ENCODE measurements at places on chromosomes 1 and 21. TPM values are rescaled to one million over a fixed set of nuclear protein-coding genes. Genes with fewer than 3 reads are reported as not detected.

TXLNA gene
- 12.3 TPM for polyA plus RNA-seq

F5 gene
- 14.5 TPM for polyA plus RNA-seq

PLA2G2F gene
- polyA plus RNA-seq = not detected

PPCS gene
- polyA plus RNA-seq = 182 TPM

C1orf210 gene
- not detected for polyA plus RNA-seq

SUSD4 gene
- 0.34 TPM for polyA plus RNA-seq

SEC16B gene
- polyA plus RNA-seq = 0.10 TPM

RHD gene
- 0.53 TPM for polyA plus RNA-seq

LCE6A gene
- not detected for polyA plus RNA-seq

GRCh38 chr21:35528116-35529042, 479.3 kb upstream of the RUNX1 start:
- H3K27ac ChIP-seq = peak overlapping the region; percentile 89
- peak; percentile 50 for DNase-seq
- no peaks in the 10 kb centered on the region for H3K36me3 ChIP-seq

DNA sequence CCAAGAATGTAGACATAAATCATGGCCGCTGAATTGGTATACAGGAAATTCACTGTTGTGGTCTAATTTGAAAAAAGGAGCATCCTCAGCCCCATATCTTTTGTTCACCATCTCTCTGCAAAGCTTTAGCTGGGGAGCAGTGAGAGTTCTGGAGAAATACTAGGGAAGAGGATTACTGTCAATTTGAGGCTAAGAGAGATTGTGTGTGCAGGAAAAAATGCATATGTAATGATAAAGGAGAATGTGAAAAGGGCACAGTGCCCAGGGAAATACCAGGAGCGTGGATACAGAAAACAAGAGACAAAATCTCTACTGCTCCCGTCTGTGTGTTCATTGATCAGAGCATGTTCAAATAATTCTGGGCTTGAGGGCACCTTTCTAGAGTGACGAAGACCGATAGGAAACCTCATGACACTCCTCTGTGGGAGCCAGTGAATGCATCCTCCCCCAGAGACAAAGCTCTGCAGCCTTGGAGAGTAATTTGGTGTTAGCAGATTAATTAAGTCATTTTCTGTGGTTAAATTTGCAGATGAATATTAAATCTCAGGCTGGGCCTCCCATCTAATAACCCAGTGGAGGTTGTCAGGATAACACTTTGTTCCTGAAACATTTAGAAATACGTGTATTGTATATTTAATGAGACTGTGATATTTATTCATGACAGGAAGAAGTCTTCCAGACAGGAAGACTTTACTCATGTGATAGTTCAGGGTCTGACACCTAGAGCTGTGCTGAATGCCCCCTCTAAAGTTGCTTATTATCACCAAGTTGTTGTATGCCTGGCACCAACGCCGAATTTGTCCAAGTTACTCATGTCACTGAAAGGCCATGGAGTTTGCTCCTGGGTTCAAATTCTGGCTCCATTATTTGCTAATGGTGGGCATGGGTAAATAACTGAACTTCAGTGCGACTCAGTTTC, 287.3 kb upstream of the SGIP1 start:
- H3K4me1 ChIP-seq = peaks cover 16% of the 10 kb centered on the region
- no peaks in the 10 kb centered on the region for H3K27me3 ChIP-seq
- no peaks in the 10 kb centered on the region for H3K36me3 ChIP-seq
- DNase-seq = no peak
- no peak overlapping the region for H3K4me3 ChIP-seq

DNA sequence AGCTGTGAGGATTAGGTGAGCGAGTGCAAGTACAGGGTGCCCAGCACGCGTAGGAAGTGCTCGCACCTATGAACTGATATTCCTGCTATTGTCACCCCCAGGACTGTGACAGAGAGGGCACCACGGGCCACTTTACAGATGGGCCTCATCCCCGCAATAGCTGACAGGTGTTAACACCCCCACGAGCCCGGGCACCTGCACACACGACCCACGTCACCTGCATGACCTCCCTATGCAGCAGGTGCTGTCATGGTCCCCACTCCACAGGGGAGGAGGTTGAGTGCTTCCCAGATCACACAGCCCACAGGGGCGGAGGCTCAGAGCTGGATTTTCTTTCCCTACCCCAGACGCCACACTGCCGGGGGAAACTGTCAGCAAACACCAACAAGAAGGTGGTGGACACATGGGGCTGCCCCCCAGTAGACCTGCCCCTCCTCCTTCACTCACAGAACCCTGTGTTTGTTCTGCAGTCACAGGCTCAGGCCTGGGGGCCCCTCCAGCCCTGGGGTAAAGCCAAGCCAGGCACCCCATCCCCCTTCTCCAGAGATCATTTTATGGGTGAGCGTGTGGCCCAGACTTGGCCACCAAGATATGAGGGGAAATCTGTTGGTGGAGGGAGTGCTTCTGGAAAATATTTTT, 465.5 kb downstream of the MATN1 start:
- no peak overlapping the region for H3K4me3 ChIP-seq
- DNase-seq = no peak
- no peak overlapping the region for H3K27ac ChIP-seq
- H3K4me1 ChIP-seq = no peaks in the 10 kb centered on the region
- H3K36me3 ChIP-seq = no peaks in the 10 kb centered on the region
- no peaks in the 10 kb centered on the region for H3K27me3 ChIP-seq

- peak; percentile 54 for DNase-seq
- no peak overlapping the region for H3K27ac ChIP-seq
- no peak overlapping the region for H3K4me3 ChIP-seq
- H3K36me3 ChIP-seq = no peaks in the 10 kb centered on the region
Measured at GRCh38 chr1:116987256-116987555, 14.4 kb upstream of the CD101 start.

- peaks cover 38% of the 10 kb centered on the region for H3K4me1 ChIP-seq
- H3K4me3 ChIP-seq = no peak overlapping the region
- H3K27ac ChIP-seq = no peak overlapping the region
- DNase-seq = peak; percentile 23
Measured at GRCh38 chr1:168466714-168467131, 77.1 kb downstream of the XCL2 start.

GRCh38 chr1:9400425-9401079, 107.9 kb downstream of the SPSB1 start:
- no peak overlapping the region for H3K4me3 ChIP-seq
- H3K27me3 ChIP-seq = no peaks in the 10 kb centered on the region
- no peaks in the 10 kb centered on the region for H3K4me1 ChIP-seq

DNA sequence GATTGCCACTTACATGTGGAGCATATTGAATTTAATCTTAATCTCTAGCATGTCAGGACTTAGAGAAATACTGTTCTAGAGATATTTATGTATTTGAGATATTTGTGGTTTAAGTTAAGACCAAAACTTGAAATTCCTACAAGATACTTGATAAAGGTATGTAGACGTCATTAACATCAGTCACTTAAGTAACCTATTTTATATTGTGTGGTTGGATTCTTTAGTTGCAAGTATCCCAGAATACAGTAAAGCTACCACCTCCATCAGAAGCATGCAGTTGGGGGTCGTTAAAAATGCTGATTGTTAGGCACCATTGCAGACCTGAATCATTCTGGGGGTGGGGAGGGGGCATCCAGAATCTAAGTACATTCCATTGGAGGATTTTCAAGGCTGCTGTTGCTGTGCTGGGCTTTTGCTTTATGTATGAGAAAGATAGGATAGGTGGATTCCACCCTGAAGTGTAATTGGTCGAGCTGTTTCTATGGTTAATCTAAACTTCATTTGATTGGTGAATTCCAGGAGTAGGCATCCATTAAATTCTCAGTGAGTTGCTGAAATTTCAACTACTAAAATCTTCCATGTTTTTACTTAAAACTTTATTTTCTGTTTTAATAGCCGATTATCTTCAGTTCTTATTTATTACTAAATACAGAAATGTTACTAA, 4.0 kb downstream of the H3-3A start:
- no peaks in the 10 kb centered on the region for H3K27me3 ChIP-seq
- no peak for DNase-seq
- no peak overlapping the region for H3K27ac ChIP-seq

DNA sequence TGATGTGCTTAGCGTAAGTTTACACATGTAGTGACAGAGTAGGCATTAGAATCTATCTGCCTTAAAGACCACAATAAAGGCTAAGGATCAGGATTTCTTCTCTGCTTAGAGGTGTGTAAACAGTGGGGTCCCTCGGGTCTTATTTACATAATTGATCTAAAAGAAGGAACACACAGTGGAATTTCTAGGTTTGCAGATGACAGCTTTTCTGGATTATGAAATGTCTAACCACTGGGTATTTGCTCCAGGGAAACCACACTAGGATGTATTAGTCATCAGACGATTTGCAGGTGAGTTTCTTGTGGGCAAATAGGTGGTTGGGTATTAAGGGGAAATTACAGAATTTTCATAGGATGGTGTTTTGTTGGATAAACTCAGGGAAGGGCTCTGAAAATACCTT, 5.8 kb downstream of the LRRC8D start:
- no peak overlapping the region for H3K4me3 ChIP-seq
- H3K27ac ChIP-seq = no peak overlapping the region
- no peaks in the 10 kb centered on the region for H3K27me3 ChIP-seq
- H3K36me3 ChIP-seq = peaks cover 3% of the 10 kb centered on the region
- H3K4me1 ChIP-seq = peaks cover 74% of the 10 kb centered on the region

GRCh38 chr1:164380893-164381292, 178.1 kb upstream of the PBX1 start:
- no peaks in the 10 kb centered on the region for H3K36me3 ChIP-seq
- H3K27me3 ChIP-seq = no peaks in the 10 kb centered on the region

- no peak for DNase-seq
- no peak overlapping the region for H3K27ac ChIP-seq
- no peak overlapping the region for H3K4me3 ChIP-seq
- H3K36me3 ChIP-seq = no peaks in the 10 kb centered on the region
- H3K4me1 ChIP-seq = peaks cover 22% of the 10 kb centered on the region
Measured at GRCh38 chr21:43783098-43783700, 6.2 kb upstream of the RRP1 start.

- DNase-seq = no peak
- peaks cover 23% of the 10 kb centered on the region for H3K4me1 ChIP-seq
- H3K27me3 ChIP-seq = peaks cover 26% of the 10 kb centered on the region
Measured at GRCh38 chr21:38329162-38329561, 72.4 kb downstream of the KCNJ15 start.

- no peak overlapping the region for H3K4me3 ChIP-seq
- no peak overlapping the region for H3K27ac ChIP-seq
- no peak for DNase-seq
Measured at GRCh38 chr1:47618830-47619229, 181.0 kb downstream of the FOXD2 start.

- no peaks in the 10 kb centered on the region for H3K4me1 ChIP-seq
- no peak overlapping the region for H3K27ac ChIP-seq
- no peaks in the 10 kb centered on the region for H3K36me3 ChIP-seq
- no peak overlapping the region for H3K4me3 ChIP-seq
- H3K27me3 ChIP-seq = no peaks in the 10 kb centered on the region
- no peak for DNase-seq
Measured at GRCh38 chr21:25188677-25189079, 418.6 kb downstream of the MRPL39 start.

DNA sequence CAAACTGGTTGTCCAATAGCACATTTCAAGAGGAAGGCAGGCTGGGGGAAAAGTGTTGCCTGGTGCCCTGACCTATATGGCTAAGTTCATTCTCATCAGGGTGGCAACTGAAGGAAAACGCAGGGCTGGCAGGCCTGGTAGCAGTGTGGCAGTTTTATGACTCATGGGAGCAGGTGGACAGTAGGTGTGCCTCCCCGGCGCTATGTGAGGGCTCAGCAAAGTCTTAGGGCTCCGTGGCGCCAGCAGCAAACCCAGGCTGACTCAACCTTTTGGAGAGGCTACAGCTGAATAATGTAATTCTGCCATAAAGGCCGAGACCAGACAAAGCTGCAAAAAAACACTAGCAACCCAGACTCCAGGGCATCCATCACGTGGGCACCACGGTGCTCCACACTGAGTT, 23.6 kb downstream of the GADD45A start:
- DNase-seq = no peak
- H3K27ac ChIP-seq = no peak overlapping the region
- H3K27me3 ChIP-seq = no peaks in the 10 kb centered on the region
